Activated naive CD4-positive, alpha-beta T cell treated with anti-CD3 and anti-CD28 coated beads for 36 hours (primary cell): ENCODE measurements at places on chromosomes 2 and 18.

GRCh38 chr2:54306556-54306955 is 50.5 kb upstream of the TSPYL6 start:
- no peak overlapping the region for H3K27ac ChIP-seq
- no peaks in the 10 kb centered on the region for H3K27me3 ChIP-seq
- H3K4me1 ChIP-seq = no peaks in the 10 kb centered on the region
- no peak overlapping the region for H3K4me3 ChIP-seq

GRCh38 chr2:15890936-15891905 is 49.1 kb upstream of the MYCN start:
- peaks cover 4% of the 10 kb centered on the region for H3K27me3 ChIP-seq
- no peaks in the 10 kb centered on the region for H3K4me1 ChIP-seq
- H3K27ac ChIP-seq = no peak overlapping the region
- H3K4me3 ChIP-seq = no peak overlapping the region
- no peak for DNase-seq
- no peaks in the 10 kb centered on the region for H3K36me3 ChIP-seq

GRCh38 chr18:76897257-76897656 is 74.9 kb downstream of the ZNF236 start:
- H3K36me3 ChIP-seq = peaks cover 33% of the 10 kb centered on the region
- H3K4me3 ChIP-seq = no peak overlapping the region
- H3K27ac ChIP-seq = no peak overlapping the region
- H3K27me3 ChIP-seq = no peaks in the 10 kb centered on the region

DNA sequence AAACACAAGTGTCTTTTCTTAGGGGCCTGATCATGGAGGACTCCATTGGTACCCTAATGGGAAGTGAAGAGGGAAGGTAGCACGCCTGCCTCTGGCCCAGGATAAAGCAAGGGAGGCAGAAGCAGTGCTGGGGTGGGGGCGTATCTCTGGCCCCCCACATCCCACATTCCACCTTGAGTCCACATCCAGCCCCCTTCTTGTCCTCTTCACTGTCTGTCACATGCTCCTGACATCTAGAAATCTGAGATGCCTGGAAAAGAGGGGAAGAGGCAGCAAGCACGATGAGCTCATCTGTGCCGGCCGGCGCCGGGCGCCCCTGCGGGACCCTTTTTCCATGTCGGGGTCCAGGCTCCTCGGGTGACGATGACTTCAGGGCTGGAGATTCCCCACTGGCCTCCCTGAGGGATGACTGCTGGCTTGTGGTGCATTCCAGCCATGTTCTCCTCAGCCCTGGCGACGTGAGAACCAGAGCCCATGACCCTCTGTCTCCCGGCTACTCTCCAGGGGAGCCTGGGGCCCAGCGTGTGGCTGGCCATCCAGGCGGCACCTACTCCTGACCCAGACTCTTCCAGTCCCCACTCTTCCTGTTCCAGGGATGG is 277.5 kb downstream of the DYSF start:
- peaks cover 10% of the 10 kb centered on the region for H3K27me3 ChIP-seq
- no peak overlapping the region for H3K27ac ChIP-seq
- no peak for DNase-seq
- H3K4me1 ChIP-seq = no peaks in the 10 kb centered on the region
- no peaks in the 10 kb centered on the region for H3K36me3 ChIP-seq
- H3K4me3 ChIP-seq = no peak overlapping the region

- H3K27me3 ChIP-seq = peaks cover 8% of the 10 kb centered on the region
- H3K4me1 ChIP-seq = no peaks in the 10 kb centered on the region
- H3K27ac ChIP-seq = no peak overlapping the region
- no peaks in the 10 kb centered on the region for H3K36me3 ChIP-seq
- DNase-seq = no peak
- no peak overlapping the region for H3K4me3 ChIP-seq
Measured at GRCh38 chr18:74234326-74235171, 57.2 kb downstream of the CYB5A start.

DNA sequence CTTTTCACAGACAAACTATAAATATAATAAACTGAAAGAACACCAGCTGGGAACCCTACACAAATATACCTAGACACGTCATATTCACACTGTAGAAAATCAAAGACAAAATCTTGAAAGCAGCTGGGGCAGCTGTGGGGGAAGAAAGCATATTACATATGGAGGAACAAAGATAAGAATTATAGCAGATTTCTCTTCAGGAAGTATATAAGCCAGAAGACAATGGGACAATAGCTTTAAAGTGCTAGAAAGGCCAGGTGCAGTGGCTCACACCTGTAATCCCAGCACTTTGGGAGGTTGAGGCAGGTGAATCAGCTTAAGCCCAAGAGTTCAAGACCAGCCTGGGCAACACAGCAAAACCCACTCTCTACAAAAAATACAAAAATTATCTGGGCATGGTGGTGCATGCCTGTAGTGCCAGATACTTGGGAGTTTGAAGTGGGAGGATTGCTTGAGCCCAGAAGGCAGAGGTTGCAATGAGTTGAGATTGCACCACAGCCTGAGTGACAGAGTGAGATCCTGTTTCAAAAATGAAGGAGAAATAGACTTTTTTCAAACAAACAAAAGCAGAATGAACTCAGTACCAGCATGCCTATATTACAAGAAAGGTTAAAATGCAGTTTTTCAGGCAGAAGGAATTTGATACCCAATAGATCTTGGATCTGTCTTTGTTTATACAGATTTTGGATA is 26.8 kb upstream of the ERCC3 start:
- H3K27ac ChIP-seq = no peak overlapping the region
- DNase-seq = no peak
- H3K36me3 ChIP-seq = peaks cover 47% of the 10 kb centered on the region
- H3K4me1 ChIP-seq = peaks cover 6% of the 10 kb centered on the region
- H3K27me3 ChIP-seq = no peaks in the 10 kb centered on the region

- no peaks in the 10 kb centered on the region for H3K36me3 ChIP-seq
- H3K27me3 ChIP-seq = no peaks in the 10 kb centered on the region
- DNase-seq = peak; percentile 43
- no peak overlapping the region for H3K4me3 ChIP-seq
- no peak overlapping the region for H3K27ac ChIP-seq
- H3K4me1 ChIP-seq = peaks cover 66% of the 10 kb centered on the region
Measured at GRCh38 chr2:134261398-134262131, 7.7 kb downstream of the MGAT5 start.
